ENCODE measurements at places on chromosomes 4 and X.

DNA sequence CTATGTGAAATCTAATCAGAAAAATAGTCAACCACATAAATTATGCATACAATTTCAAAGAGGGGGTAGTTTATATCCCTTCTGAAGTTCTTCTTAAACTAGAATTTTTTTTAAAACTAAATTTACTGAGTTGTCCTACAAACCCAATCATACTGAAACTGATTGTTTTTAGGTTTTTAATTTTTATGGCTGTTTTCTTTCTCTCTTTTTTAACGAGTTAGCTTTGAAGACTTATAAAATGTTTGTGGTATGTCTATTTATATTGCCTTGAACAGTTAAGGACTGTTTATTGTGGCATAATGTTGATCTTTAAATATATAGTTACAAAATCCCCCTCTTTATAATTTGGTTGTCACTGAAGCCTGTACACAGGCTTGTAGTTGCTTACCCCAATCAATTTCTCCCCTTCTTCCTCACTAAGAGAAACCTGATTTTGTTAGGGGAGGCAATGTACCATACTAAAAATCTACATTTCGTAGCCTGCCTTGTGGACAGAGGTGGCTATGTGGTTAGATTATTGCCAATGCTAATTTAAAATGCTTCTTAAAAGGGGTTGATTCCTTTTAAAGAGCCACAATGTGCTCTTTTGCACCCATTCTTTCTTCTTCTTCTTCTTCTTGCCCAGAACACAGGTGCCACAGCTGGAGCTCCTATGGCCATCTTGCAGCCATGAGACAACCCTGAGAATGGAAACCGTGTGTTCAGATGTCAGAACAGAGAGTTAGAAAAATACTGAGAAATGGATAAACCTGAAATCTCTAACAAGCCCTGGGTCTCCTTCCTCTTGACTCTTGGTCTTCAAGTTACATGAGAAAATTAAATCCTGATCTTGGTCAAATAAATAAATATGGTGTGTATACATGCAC is 102.7 kb upstream of the ZNF827 start:
- H3K4me3 ChIP-seq, result no peak overlapping the region
- no peaks in the 10 kb centered on the region for H3K27me3 ChIP-seq
- no peaks in the 10 kb centered on the region for H3K36me3 ChIP-seq
- no peak overlapping the region for H3K27ac ChIP-seq
- DNase-seq, result no peak

- peaks cover 66% of the 10 kb centered on the region for H3K36me3 ChIP-seq
- H3K27ac ChIP-seq, result no peak overlapping the region
- DNase-seq, result no peak
- H3K4me3 ChIP-seq, result no peak overlapping the region
- H3K27me3 ChIP-seq, result no peaks in the 10 kb centered on the region
- H3K4me1 ChIP-seq, result 0 out of 2 replicates have a peak, but pooled peaks cover under 1% of the 10 kb centered on the region
These were observed 12.9 kb downstream of the YTHDC1 start for GRCh38 chr4:68337004-68337403.

DNA sequence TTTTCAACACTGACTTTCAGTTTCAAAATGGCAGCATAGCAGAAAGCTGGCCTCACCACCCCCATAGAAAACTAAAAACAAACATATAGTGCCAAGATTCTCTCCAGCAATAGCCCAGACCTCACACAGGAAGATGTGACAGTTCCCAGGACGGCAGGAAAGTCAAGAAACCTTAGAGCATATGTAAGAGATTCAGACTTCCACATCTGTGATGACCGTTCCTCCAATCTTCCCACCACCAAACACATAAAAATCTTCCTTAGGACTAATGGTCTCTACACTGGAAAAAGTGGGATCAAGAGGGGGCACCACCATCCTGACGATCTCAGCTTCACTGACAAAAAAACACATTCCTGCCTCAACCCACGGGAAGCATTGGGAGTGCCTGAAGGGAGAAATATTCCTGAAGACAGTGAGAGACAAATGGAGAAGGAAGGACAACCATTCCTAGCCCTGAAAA is 134.1 kb upstream of the CPXCR1 start:
- H3K27ac ChIP-seq, result no peak overlapping the region
- H3K4me3 ChIP-seq, result no peak overlapping the region
- no peaks in the 10 kb centered on the region for H3K27me3 ChIP-seq
- H3K36me3 ChIP-seq, result no peaks in the 10 kb centered on the region
- no peaks in the 10 kb centered on the region for H3K4me1 ChIP-seq
- DNase-seq, result no peak

GRCh38 chrX:1802912-1803311 is 188.1 kb downstream of the ASMT start:
- H3K36me3 ChIP-seq, result no peaks in the 10 kb centered on the region
- no peaks in the 10 kb centered on the region for H3K4me1 ChIP-seq
- H3K4me3 ChIP-seq, result no peak overlapping the region
- DNase-seq, result no peak
- H3K27ac ChIP-seq, result no peak overlapping the region
- H3K27me3 ChIP-seq, result no peaks in the 10 kb centered on the region

DNA sequence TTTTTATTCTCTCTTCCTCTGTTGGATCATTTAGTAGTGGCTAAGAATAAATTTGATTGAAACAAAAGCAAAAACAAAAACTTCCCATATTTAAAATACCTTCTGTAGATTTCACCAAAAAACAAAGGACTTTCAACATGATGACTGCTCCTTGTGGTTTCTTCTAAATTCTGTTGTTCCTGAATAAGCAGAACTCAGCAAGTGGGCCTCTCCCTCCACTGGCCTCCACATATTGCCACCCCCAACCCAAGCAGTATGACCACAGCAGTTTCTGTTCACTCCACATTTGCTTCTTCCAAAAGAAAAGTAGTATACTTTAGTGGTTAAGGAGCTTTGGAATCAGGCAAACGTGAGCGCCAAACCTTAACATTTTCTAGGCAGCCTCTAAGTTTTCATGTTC is 114.7 kb downstream of the COX18 start:
- peaks cover 5% of the 10 kb centered on the region for H3K27me3 ChIP-seq
- no peak overlapping the region for H3K4me3 ChIP-seq
- no peaks in the 10 kb centered on the region for H3K36me3 ChIP-seq
- no peaks in the 10 kb centered on the region for H3K4me1 ChIP-seq
- no peak overlapping the region for H3K27ac ChIP-seq
- no peak for DNase-seq

GRCh38 chr4:3288571-3289094 is 4.2 kb upstream of the RGS12 start:
- no peak overlapping the region for H3K4me3 ChIP-seq
- DNase-seq, result no peak
- H3K27ac ChIP-seq, result no peak overlapping the region
- peaks cover 16% of the 10 kb centered on the region for H3K4me1 ChIP-seq
- peaks cover 36% of the 10 kb centered on the region for H3K27me3 ChIP-seq

DNA sequence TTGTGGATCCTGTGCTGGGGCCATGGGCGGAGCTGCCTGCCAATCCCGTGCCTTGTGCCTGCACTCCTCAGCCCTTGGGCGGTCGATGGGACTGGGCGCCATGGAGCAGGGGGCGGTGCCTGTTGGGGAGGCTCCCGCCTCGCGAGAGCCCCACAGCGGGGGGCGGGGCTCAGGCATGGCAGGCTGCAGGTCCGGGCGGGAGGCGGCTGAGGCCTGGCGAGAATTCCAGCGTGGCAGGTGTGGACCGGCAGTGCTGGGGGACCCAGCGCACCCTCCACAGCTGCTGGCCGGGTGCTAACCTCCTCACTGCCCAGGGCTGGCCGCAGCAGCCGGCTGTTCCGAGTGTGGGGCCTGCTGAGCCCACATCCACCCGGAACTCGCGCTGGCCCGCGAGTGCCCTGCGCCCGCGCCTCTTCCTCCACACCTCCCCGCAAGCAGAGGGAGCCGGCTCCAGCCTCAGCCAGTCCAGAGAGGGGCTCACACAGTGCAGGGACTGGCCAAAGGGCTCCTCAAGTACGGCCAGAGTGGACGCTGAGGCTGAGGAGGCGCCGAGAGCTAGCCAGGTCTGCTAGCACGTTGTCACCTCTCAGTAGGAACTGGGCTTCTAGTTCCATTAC is 85.9 kb downstream of the GBA3 start:
- H3K27me3 ChIP-seq, result no peaks in the 10 kb centered on the region
- no peak overlapping the region for H3K4me3 ChIP-seq
- no peaks in the 10 kb centered on the region for H3K36me3 ChIP-seq
- H3K27ac ChIP-seq, result no peak overlapping the region
- H3K4me1 ChIP-seq, result no peaks in the 10 kb centered on the region
- no peak for DNase-seq

- no peaks in the 10 kb centered on the region for H3K36me3 ChIP-seq
- DNase-seq, result no peak
- H3K4me3 ChIP-seq, result no peak overlapping the region
- no peaks in the 10 kb centered on the region for H3K27me3 ChIP-seq
- H3K4me1 ChIP-seq, result no peaks in the 10 kb centered on the region
- H3K27ac ChIP-seq, result no peak overlapping the region
These were observed 367.2 kb downstream of the AFF2 start for GRCh38 chrX:148867596-148867995.

- H3K27me3 ChIP-seq, result no peaks in the 10 kb centered on the region
- DNase-seq, result no peak
- H3K4me3 ChIP-seq, result no peak overlapping the region
- no peaks in the 10 kb centered on the region for H3K36me3 ChIP-seq
- H3K27ac ChIP-seq, result no peak overlapping the region
- no peaks in the 10 kb centered on the region for H3K4me1 ChIP-seq
These were observed 135.1 kb upstream of the ATP6AP2 start for GRCh38 chrX:40445691-40446090.

GRCh38 chrX:40199704-40200103 is 101.9 kb upstream of the BCOR start:
- H3K4me1 ChIP-seq, result no peaks in the 10 kb centered on the region
- no peak overlapping the region for H3K27ac ChIP-seq
- no peak overlapping the region for H3K4me3 ChIP-seq
- no peaks in the 10 kb centered on the region for H3K36me3 ChIP-seq

GRCh38 chr4:57499786-57500185 is 389.6 kb upstream of the IGFBP7 start:
- H3K36me3 ChIP-seq, result no peaks in the 10 kb centered on the region
- DNase-seq, result no peak
- no peak overlapping the region for H3K4me3 ChIP-seq
- H3K27me3 ChIP-seq, result no peaks in the 10 kb centered on the region
- H3K27ac ChIP-seq, result no peak overlapping the region

Data from DND-41 (cell line).